ENCODE measurements at places on chromosomes 3 and 15. TPM values are rescaled to one million over a fixed set of nuclear protein-coding genes. Genes with fewer than 3 reads are reported as not detected.
A peak's percentile ranks its signal among the peaks of the same experiment; 100 is the strongest.

- no peak for DNase-seq
Observed at GRCh38 chr3:120025520-120025919, 68.7 kb downstream of the GSK3B start.

AADACL2 gene
- total RNA-seq = not detected

DNA sequence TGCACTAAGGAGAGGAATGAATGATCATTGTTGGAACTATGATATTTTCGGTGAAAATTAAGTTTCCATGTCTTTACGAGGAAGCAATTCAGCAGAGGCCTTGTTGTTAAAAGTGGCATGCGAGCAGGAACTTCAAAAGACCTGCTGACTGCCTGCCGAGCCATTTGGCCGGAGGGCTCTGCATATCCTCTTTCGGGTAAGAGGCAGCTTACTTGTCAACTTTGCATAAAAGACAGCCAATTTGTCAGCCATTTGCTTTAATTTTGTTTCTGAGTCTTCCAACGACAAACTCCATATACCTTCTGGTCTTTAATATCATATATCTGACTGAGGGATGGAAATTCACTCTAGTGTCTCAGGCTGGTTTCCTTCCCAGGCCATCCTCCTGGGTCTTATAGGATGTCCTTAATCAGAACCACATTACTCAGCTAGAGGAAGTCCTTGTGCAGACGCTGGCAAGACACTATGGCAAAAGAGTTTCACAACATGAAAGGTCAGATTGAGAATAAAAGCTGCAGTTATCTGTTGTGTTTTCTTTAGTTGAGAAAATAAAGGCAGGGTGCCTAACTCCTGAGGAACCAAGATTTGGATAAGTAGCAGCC is 128.7 kb upstream of the WNT5A start:
- DNase-seq = no peak

GRCh38 chr3:36707623-36708409 is 56.5 kb downstream of the DCLK3 start:
- no peak for DNase-seq

GRCh38 chr3:25350725-25351114 is 77.3 kb upstream of the RARB start:
- DNase-seq = no peak

RBP2 gene
- total RNA-seq = not detected

DNA sequence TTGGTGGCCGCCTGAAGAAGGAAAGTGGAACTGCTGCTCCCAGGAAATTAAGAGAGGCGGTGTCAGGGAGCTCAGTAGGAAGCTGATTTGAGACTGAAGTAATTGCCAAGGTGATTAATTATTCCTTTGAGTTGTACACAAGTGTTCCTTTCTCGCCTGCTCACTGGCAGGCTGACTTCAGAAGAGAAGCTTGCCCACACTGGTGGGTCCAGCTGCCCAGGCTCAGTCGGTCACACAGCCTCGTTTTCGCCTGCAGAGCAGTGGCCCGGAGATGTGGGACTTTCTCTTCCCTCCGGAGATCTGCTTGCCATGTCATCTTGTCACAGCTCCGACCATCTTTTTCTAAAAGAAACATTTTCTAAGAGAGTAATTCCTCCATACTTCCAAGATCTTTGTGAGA is 478.0 kb downstream of the MCTP2 start:
- DNase-seq = no peak

DNA sequence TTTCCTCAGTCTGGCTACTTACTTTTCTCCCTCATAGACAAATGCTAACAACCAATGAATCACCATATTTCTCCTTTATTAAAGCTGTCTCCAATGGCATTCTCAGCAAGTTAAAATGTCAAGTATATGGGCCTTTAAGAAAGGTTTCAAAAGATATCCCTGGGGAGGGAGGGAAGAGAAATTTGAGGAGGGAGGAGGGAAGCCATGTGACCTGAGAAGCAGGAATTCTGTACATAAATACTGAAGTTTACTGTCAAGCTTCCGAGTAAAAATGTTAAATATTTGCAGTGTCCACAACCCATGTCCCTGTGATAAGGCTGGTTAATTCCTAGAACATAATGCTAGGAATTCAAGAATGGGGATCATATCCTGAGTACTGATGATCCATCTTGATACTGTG is 175.9 kb downstream of the CNTN4 start:
- DNase-seq = no peak

DNA sequence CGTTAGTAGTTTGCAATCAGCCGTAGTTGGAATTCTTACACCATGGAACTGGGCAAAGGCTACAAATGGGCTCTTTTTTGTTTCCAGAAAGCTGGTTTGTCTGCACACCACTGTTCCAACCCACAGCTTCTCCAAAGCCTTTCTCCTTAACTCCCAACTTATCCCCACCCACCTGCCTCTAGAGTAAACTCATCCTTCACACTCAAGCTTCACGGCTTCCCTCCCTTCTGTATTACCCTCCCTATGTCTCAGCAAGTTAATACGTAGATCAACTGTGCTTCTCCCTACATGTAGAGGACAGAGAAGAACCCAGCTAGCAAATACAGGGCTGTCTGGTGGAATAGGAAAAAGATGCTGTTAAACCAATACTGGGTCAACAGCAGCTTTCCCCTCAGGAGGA is 363.0 kb upstream of the IL12A start:
- DNase-seq = no peak

DNA sequence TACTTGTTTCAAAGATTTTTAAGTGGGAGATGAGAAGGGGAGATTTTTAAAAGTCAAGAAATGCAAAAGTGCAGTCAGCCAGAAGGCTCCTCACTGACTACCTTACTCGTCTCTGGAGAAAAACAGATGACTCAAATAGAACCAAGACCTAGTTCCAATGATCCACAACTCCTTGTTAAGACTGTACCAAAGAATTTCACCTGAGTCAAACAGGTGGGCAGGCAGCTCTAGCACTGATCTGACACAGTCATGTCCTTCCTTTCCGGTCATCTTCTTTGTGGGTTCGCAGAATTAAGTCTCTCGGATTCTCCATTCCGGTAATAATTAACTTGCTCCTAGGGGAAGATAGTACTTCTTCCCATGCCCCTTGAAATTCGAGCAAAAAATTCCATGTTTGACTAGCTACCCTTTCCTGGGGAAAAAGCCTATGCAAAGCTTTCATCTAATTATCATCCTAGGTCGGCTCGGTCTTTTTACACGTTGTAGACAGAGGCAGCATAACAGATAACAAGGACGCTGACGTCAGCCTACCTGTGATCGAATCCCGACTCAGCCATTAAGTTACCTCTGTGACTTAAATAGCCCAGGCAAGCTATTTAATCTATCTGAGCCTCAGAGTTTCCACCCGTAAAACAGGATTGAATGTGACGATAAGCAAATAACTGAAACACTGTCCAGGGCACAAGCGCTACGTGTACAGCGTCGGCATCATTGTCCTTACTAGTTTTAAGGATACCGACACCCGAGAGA is 758 bp downstream of the SELENOK start:
- peak; percentile 37 for DNase-seq

DNA sequence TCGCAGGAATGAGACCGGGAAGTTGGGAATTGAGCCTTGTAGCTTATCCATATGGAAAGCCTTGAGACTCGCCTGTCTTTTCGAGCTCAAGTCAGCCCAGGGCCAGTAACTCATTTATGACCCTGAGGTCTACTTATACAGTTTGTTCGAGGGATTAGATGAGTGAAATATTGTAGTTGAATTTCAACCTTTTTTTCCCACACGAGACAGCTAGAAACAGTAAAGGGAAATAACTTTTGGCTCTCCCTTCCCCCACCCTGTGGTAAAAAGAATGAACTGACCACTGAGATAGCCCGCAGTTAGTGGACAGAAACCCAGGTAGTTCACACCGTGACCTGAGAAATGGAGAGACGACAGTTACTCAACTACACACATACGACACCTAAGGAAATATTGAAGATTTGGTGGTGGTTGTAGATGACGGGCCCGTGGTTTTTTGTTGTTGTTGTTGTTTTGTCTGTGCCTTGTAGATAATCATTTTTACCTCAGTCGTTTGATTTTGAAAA is 841 bp downstream of the EIF3J start:
- DNase-seq = no peak

DNA sequence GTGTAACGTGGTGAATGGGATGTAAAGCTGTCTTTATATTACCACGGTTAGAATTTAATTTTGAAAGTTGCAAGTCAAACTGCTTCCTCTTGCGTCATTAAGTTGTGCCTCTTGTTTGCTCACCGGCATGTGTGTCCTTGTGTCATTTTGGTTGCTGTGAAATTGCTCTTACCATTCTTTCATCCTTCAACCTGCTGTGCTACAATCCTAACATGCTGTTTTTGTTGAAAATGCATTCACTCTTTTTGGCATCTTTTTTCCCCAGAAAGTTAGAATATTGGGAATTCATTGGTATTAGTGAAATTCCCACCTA is 164.7 kb downstream of the PGPEP1L start:
- no peak for DNase-seq

DNA sequence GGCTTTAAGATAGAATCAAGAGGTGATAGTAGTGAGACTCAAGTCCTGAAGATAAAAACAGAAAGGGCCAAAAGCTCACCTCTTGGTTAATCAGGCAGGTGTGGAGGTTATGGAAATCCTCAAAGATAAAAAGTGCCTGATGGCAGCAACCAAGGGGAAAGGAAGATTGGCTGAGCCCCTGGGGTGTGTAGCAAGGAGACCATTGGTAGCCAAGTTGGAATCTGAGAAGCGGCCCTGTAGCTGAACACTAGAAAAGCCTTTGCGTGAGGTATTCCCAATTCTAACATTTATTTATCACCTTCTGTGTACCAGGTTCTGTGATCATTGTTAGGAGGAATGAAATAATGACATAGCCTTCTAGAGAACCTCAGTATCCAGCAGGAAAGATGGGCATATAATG is 98.9 kb downstream of the ZNF609 start:
- DNase-seq = no peak

GABRB3 gene
- 1.5 TPM for total RNA-seq

RARB gene
- 27.2 TPM for total RNA-seq

SMCO1 gene
- 0.45 TPM for total RNA-seq

GRCh38 chr15:62766599-62766998 is 275.9 kb upstream of the TPM1 start:
- no peak for DNase-seq

GRCh38 chr3:12489832-12490231 is 5.6 kb downstream of the TSEN2 start:
- DNase-seq = peak; percentile 69

- DNase-seq = no peak
Observed at GRCh38 chr3:196519718-196520082, 4.6 kb upstream of the SMCO1 start.

GRCh38 chr3:58713715-58714401 is 47.3 kb upstream of the FAM3D start:
- no peak for DNase-seq

CLRN1 gene
- not detected for total RNA-seq

DNA sequence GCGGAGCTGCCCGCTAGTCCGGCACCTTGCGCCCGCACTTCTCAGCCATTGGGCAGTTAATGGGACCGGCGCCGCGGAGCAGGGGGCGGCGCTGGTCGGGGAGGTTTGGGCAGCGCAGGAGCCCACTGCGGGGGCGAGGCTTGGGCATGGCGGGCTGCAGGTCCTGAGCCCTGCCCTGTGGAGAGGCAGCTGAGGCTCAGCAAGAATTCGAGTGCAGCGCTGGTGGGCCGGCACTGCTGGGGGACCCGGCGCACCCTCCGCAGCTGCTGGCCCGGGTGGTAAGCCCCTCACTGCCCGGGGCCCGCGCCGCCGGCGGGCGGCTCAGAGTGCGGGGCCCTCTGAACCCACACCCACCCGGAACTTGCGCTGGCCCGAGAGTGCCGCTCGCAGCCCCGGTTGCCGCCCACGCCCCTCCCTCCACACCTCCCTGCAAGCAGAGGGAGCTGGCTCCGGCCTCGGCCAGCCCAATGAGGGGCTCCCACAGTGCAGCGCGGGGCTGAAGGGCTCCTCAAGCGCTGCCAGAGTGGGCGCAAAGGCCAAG is 835.0 kb downstream of the TBL1XR1 start:
- DNase-seq = peak; percentile 67

GRCh38 chr3:176958560-176958959 is 238.7 kb downstream of the TBL1XR1 start:
- no peak for DNase-seq

GRCh38 chr3:148379763-148380382 is 317.8 kb upstream of the AGTR1 start:
- DNase-seq = peak; percentile 67

DNA sequence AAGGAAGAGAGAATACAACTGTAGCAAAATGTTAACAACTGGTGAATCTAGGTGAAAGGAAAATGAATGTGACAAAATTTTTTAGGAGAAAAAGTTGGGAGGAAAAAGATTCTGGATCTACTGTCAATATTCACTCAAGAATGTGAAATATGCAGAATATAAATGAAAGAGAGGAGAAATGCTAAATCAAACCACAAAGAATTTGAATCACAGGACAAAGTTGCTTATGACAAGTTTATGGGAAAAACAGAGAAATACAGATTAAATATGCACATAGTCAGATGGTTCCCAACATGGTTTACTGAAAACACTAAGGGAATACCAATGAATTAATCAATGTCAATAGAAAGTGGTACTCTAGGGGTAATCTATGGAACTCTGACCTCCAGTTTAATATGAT is 27.6 kb downstream of the C3orf33 start:
- DNase-seq = no peak

DNA sequence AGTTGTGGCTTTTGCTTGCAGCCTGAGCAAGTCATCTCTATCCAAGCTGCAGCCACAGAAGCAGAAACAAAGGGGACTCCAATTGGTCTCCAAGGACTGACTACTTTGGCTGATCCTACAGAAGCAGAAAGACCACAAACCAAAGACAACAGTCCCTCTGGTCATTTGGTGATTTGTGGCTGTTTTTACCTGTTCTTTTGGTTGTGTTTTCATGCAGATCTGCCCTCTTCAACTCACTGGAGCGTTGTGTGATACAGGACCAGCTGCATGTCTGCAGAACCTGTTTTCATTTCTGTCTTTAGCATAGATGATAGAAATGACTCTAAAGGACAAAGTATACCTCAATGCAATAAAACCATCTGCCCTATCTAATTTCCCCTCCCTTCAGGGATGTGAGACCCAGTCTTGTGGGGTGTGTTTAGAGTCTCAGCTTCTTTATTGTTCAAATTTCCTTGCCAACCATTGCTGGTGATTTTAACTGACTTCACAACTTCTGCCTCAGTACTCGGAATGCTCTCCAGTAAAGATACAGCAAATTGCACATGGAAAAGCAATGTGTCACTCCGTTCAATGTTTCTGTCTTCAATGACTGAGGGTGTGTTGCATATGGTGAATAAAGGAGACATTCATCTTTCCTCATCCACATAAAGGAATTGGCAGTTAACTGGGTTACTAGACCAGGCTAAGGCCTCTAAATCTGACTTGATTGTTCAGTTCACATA is 48.9 kb upstream of the SLC7A14 start:
- no peak for DNase-seq

PRR20G gene
- not detected for total RNA-seq

GRCh38 chr3:62233065-62233464 is 140.3 kb downstream of the FEZF2 start:
- DNase-seq = no peak

CCDC14 gene
- 21.4 TPM for total RNA-seq

PIGZ gene
- total RNA-seq = 8.1 TPM

GRCh38 chr15:33382491-33382890 is 71.7 kb downstream of the RYR3 start:
- DNase-seq = no peak

- no peak for DNase-seq
Observed at GRCh38 chr15:65362491-65362890, 15.3 kb downstream of the IGDCC3 start.

GRCh38 chr15:64875641-64876223 is 34.0 kb downstream of the PLEKHO2 start:
- no peak for DNase-seq

- no peak for DNase-seq
Observed at GRCh38 chr15:77017091-77017660, 22.2 kb downstream of the PSTPIP1 start.

KCNH8 gene
- total RNA-seq = 0.86 TPM

Measured in cardiac muscle cell (in vitro differentiated cells and primary cell).